Activated CD4-positive, alpha-beta T cell treated with anti-CD3 and anti-CD28 coated beads, Interleukin-2, amount 50 U/mL, for 48 hours (primary cell): ENCODE measurements at places on chromosomes 2 and 18.

GRCh38 chr2:151180123-151180522 lies 81.5 kb downstream of the RBM43 start:
- no peak for DNase-seq

DNA sequence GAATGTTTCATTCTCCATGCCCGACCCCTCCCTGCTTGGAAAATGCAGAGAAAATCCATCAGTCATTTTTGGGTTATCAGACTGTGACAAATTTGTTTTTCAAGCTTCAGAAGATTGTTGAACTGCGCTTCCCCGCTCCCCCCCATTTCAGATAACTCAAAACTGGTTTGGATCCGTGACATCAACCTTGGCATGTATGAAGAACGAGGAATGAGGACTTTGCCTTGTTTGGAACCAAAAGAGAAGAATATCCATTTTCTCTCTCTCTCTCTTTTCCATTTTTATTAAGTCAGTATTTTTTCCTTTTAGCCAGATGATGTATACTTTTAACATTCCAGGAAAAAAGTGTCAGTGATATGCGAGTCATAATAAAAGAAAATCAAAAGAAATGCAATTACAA lies 171.6 kb downstream of the BCL2 start:
- no peak for DNase-seq

DNA sequence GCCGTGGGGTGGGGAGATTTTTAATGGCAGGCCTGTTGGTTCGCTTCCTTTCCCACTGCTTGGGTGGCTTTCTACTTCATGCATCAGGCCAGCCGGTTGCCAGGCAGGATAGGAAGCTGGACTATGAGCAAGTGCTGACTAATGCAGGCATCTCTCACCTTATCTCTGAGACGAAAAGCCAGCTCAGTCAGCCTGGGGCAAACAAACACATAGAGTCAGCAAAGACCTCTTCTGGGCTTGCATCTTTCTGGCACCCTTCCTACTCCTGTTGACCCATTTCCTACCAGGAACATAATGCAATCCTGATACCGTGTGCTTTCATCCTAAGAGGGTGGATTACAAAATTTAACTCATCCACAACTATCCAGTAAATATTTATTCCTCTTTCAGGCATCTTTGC lies 416.6 kb upstream of the MEX3C start:
- DNase-seq, result no peak

DNA sequence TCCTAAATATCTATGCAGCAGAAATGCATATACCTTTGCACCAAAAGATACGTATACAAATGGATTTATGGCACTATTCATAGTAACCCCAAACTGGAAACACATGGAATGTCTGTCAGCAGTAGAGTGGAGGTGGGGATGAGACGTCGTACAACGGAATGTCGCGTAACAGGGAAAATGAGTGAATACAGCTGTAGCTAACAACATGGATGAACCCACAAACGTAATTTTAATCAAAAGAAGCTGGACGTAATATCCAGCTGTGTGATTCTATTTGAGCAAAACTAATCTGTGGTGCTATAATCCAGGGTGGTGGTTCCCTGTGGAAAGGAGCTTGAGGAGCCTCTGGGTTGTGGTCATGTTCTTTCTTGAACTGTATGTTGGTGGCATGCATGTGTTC lies 89.9 kb downstream of the MTA3 start:
- DNase-seq, result no peak

GRCh38 chr2:206562375-206562774 lies 79.9 kb upstream of the FAM237A start:
- no peak for DNase-seq
